ENCODE measurements at places on chromosomes 12 and 14.

DNA sequence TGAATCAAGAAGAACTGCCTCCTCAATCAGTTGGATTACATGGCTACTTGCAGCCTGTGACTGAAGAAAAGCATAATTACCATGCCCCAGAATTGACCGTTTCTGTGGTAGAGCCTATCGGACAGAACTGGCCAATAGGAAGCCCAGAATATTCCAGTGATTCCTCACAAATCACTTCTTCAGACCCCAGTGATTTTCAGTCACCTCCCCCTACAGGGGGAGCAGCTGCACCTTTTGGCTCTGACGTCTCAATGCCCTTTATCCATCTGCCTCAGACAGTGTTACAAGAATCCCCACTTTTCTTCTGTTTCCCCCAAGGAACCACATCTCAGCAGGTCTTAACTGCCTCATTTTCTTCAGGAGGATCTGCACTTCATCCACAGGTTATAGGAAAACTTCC is 80.8 kb downstream of the RAD52 start:
- no peak for DNase-seq

DNA sequence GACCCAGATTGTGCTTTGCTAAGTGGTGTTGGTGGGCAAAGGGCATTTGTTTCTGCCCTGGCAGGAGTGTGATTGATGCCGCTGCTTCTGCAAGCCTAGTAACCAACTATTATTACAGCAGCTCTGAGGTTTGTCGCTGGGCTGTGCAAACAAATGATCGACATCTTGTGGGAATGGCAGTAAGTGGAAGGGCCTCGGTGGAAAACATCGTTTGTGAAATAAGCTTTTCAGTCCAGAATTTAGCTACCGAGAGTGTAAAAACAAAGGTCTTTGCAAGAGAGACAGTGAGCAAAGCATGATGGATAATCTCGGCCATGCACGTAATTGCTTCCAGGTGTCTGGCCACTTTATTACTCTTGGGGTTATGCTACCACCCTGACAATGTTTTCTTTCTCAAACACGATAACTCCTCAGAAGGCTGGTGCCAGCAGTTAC is 397.7 kb upstream of the PRICKLE1 start:
- DNase-seq = no peak

GRCh38 chr12:34595749-34596733 is 573.7 kb downstream of the ALG10 start:
- DNase-seq = no peak

- DNase-seq = no peak
Measured at GRCh38 chr12:106425061-106425702, 67.6 kb downstream of the POLR3B start.

DNA sequence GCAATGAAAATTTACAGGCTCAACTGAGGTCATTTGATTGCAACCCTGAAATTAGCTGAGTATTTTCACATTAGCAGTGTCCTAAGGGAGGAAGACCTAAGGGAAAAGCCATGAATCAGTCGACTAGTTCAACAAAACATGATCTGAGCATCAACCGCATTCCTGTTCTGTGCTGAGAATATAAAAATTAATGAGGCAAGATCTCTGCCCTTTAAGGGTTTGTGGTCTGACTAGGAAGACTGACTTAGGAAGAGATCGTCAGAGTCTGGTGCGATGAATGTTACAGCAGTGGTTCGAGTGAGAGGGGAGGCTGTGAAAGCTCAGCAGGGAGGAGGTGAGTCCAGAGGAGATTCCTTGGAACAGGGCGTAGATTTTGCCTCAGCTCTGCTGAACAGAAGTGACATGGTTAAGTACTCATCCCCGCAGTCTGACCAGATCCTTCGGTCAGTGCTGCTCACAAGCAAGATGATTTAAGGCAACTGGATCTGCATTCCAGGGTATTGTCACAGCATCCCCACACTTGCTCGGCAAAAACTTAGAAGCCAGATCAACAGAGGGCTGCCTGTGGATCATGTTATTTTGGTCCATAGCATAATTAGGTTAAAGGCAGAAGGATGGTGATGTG is 49.6 kb downstream of the BMAL2 start:
- peak; percentile 49 for DNase-seq

- DNase-seq = no peak
Measured at GRCh38 chr14:51996148-51996746, 6.9 kb downstream of the RTRAF start.

DNA sequence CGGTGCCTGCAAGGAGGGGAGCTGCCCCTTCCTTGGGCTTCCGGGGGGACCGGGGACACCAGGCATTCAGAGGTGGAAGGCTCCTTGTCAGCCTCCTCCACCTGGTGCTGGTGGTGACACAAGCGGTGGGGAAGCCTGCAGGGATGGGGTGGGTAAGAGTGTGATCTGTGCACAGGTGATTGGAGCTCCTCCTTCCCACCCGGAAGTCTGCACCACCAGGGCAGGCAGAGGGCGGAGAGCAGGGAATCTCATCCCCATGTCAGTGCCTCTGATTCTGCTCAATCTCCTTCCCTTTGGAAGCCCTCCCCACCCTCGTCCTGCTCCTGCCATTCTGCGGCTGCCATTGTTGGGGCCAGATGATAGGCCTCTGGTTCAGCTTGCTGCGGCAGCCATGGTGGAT is 238.1 kb upstream of the CRY1 start:
- no peak for DNase-seq

DNA sequence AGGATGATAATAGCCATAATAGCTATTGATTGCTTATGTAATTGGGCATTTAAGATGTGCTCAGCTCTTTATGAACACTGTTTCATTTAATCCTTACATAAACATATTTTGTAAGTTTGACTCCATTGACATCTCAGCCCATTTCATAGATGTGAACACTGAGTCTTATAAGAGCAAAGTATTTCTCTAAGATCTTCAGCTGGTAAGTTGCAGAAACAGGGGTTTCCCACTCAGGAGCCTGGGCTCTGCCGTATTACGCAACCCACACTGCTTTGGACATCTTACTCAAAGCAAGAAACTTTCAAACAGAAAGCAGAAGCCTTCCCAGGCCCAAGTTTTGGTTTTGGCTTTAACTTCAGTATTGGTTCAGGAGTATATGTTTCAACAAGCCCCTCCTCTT is 705.1 kb downstream of the MED13L start:
- peak; percentile 1 for DNase-seq

DNA sequence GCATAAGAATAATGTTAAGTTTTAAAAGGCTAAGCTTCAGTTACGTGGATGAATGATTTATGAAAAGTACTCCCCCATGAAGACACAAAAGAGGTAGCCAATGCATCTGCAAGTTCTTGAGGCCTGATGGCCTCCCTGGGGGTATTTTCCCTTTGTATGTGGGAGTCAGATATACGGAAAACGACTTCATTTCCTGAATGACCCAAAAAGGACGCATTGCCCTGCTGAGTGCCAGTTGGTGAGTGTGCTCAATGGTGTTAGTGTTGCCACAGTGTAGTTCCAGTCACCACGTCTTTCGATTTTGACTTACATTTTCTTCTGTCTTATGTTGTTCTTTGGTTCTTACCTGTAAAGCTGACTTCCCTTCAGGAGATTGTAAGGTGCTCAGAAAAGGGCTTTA is 8.0 kb downstream of the ETV6 start:
- no peak for DNase-seq

DNA sequence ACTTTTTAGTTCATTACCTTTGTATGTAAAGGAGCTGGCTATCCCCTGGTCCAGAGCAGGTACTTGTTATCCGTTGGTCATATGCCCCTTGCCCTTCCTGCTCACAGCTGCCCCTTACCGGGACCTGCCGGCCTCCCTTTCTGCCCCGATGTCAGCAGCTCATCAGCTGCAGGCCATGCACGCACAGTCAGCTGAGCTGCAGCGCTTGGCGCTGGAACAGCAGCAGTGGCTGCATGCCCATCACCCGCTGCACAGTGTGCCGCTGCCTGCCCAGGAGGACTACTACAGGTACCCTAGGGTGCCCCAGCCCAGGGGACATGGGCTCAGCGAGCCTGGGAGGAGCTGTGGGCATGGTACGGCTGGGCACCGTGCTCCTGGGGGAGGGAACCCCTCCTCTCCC is 2.3 kb upstream of the RNU7-1 start:
- DNase-seq = no peak

DNA sequence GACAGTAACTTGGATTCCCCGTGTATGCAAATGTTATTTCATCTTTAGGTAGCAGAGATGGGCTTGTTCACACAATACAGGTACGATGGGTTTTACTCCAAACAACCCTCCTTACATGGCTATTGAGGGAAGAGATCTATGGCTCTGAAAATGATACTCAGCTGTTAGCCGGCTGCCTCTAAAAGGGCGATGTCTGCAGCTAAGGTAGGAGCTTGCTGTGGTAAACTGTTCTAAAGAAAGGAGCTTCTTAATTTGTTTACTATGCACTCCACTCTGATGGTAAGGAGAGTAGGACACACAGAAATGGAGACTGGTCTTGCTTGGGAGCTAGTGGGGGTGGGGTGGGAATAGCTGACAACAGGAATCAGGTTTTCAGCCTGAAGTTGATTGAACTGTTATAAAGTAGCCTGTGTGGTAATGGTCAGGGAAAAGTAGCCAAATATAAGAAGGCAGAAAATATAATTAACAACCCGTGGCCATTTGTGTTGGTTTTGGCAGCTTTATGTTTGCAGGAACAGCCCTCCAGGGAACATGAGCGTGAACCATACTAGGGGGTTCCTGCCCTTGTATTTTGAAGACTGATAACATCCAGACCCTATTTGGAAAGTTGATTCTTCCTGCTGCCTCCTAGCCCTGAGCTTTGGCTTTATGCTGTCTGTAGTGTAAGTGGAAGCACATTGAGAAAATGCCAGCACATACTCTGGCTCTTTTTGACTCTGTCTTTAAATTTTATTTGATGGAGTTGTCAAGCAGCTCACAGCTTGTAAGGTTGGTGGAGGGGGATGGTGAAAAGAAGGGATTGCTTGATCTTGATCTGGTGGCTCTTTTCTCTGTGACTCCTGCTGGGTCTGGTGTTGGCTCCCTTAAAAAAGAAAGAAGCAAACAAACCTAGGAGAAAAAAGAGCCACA is 929.8 kb downstream of the DIO2 start:
- DNase-seq = no peak

DNA sequence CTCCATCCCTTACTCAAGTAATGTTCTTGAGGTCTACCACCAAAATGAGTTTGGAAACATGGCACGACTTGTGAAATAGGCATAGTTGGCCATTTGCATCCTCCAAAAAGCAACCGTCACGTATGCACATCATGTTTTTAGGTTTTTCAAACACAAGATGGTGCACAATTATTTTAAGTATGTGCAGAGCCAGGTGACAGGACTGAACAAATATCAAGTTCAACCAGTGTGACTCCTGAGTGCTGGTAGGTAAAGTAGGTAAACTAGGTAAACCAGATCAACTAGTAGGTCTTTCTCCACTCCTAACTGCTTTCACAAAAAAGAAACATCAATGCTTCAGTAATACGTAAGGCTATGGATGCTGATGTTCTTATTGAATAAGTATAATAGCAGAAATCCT is 39.1 kb downstream of the FGD6 start:
- DNase-seq = no peak

- no peak for DNase-seq
Measured at GRCh38 chr14:92464156-92464555, 49.4 kb upstream of the RIN3 start.

Measured in fibroblast of skin of left quadriceps (primary cell).